ENCODE measurements at places on chromosomes 12 and 14.
A peak's percentile ranks its signal among the peaks of the same experiment; 100 is the strongest.

- no peaks in the 10 kb centered on the region for H3K27me3 ChIP-seq
- H3K36me3 ChIP-seq, result peaks cover 21% of the 10 kb centered on the region
- H3K4me3 ChIP-seq, result peak overlapping the region; percentile 64
- DNase-seq, result no peak
- peaks cover 69% of the 10 kb centered on the region for H3K4me1 ChIP-seq
Measured at GRCh38 chr14:95520346-95520745, 3.9 kb upstream of the SYNE3 start.

- no peaks in the 10 kb centered on the region for H3K4me1 ChIP-seq
- H3K27me3 ChIP-seq, result no peaks in the 10 kb centered on the region
- H3K27ac ChIP-seq, result no peak overlapping the region
- H3K36me3 ChIP-seq, result no peaks in the 10 kb centered on the region
- DNase-seq, result no peak
Measured at GRCh38 chr12:60830381-60830780, 1234.6 kb downstream of the SLC16A7 start.

GRCh38 chr12:99387661-99388060 is 259.9 kb upstream of the GARIN6 start:
- no peak for DNase-seq
- no peak overlapping the region for H3K4me3 ChIP-seq
- H3K36me3 ChIP-seq, result no peaks in the 10 kb centered on the region
- no peak overlapping the region for H3K27ac ChIP-seq
- no peaks in the 10 kb centered on the region for H3K27me3 ChIP-seq

- DNase-seq, result no peak
- no peak overlapping the region for H3K27ac ChIP-seq
- peaks cover 39% of the 10 kb centered on the region for H3K4me1 ChIP-seq
- no peak overlapping the region for H3K4me3 ChIP-seq
- H3K27me3 ChIP-seq, result no peaks in the 10 kb centered on the region
Measured at GRCh38 chr14:65286443-65286842, 126.1 kb upstream of the FUT8 start.

- no peak overlapping the region for H3K4me3 ChIP-seq
- peak overlapping the region; percentile 69 for H3K27ac ChIP-seq
- DNase-seq, result no peak
- H3K27me3 ChIP-seq, result no peaks in the 10 kb centered on the region
- no peaks in the 10 kb centered on the region for H3K36me3 ChIP-seq
Measured at GRCh38 chr12:51388069-51388799, 3.0 kb downstream of the GALNT6 start.

DNA sequence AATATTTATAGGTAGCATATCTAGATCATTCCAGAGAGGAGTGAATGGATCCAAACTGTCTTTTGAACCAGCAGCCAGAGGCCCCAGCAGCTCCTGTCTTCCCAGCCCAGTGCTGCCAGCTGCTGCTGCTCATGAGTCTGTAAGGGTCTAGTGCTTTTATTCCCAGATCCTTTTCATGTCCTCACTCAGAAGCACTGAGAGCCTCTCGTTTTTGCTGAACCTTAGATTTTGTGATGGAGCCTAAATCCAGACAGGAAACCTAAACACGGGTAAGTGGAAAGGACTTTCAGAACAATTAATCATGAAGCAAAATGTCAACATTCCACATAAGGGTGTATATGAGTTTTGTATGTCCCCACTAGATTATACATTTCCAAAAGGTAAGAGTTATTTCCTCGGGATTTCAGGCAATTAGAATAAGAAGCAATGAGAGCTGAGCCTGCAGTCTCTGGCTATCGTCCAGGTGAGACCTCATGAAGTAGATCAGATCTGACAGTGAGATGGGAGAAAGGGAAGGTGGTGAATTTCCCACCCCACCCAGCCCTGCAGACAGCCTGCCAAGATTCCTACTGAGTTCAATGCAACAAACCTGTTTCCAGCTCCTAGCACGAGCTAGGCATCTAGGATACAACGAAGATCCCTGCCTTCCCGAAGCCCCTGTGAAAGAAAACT is 84.4 kb downstream of the NINJ2 start:
- no peaks in the 10 kb centered on the region for H3K36me3 ChIP-seq
- DNase-seq, result no peak
- H3K4me1 ChIP-seq, result peaks cover 2% of the 10 kb centered on the region
- no peak overlapping the region for H3K27ac ChIP-seq
- H3K4me3 ChIP-seq, result no peak overlapping the region

- H3K36me3 ChIP-seq, result no peaks in the 10 kb centered on the region
- no peak overlapping the region for H3K4me3 ChIP-seq
- no peak overlapping the region for H3K27ac ChIP-seq
- H3K4me1 ChIP-seq, result peaks cover 3% of the 10 kb centered on the region
- DNase-seq, result no peak
Measured at GRCh38 chr14:68012871-68013270, 193.3 kb downstream of the RAD51B start.

DNA sequence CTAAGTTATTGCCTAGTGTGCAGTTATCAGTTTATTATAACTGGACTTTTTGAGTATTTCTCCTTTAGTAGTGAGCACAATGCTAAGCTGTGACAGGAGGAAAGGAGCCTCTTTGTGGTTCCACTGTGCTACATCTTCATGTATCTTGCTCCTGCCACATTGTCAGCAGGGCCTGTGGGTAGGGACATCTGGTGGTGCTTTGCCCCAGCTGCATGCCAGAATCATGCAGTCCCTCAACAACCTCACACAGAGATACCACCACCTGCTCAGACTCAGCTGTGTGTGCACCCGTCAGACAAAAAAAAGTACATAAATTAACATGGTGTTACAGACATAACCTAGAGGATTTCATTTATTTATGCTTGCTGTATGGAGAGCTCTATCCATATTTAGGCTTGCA is 51.1 kb downstream of the MIS18BP1 start:
- H3K27ac ChIP-seq, result peak overlapping the region; percentile 54
- H3K27me3 ChIP-seq, result no peaks in the 10 kb centered on the region
- DNase-seq, result no peak
- peaks cover 24% of the 10 kb centered on the region for H3K36me3 ChIP-seq

GRCh38 chr14:81371802-81372201 is 28.3 kb downstream of the STON2 start:
- no peaks in the 10 kb centered on the region for H3K4me1 ChIP-seq
- H3K4me3 ChIP-seq, result no peak overlapping the region
- peaks cover 51% of the 10 kb centered on the region for H3K27me3 ChIP-seq
- no peaks in the 10 kb centered on the region for H3K36me3 ChIP-seq
- H3K27ac ChIP-seq, result no peak overlapping the region

GRCh38 chr14:61653507-61653906 is 41.8 kb upstream of the HIF1A start:
- H3K27me3 ChIP-seq, result no peaks in the 10 kb centered on the region
- no peak for DNase-seq
- no peak overlapping the region for H3K4me3 ChIP-seq
- H3K36me3 ChIP-seq, result peaks cover 6% of the 10 kb centered on the region

DNA sequence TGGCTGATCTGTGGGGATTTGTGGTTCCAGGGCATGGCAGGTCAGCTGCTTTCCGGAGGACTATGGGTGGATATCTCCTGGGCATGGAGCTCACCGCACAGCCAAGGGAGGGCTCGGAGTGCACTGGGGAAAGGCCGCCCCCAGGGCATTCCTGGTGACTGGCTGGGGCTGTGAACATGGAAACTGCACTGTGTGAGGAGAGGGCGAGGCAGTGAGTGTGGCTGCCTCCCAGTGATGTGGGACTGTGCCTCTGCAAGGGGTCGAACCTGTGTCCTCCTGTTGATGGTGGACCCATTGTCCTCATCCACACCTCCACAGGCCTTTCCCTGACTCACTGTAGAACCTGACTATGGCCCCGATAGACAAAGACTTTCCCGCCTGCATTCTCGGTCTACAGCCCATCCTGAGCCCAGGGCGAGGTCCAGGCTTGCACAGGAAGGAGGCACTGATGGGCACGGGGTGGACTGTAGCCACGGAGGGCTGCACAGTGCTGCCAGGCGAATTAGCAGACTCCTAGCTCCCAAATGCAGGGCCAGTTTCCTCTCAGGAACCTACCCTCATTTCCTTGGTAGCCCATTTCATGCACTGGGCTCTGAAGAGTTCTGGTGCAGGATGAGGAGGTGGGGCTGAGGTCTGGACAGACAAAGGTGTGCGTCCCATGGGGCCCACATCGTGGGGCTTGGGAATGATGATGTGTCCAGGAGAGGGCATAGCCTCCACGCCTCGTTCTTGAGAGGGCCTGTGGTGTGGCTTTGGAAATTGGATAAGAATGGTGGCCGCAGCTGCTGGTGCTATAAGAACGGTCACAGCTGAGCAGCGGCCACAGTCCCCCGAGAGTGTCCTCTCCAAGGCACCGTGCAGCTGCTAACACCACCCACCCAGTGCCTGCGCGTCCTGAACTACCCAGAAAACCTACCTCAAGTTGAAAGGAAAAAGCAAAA is 415.1 kb downstream of the TMEM121 start:
- H3K27ac ChIP-seq, result no peak overlapping the region
- no peak overlapping the region for H3K4me3 ChIP-seq
- H3K27me3 ChIP-seq, result peaks cover 41% of the 10 kb centered on the region

DNA sequence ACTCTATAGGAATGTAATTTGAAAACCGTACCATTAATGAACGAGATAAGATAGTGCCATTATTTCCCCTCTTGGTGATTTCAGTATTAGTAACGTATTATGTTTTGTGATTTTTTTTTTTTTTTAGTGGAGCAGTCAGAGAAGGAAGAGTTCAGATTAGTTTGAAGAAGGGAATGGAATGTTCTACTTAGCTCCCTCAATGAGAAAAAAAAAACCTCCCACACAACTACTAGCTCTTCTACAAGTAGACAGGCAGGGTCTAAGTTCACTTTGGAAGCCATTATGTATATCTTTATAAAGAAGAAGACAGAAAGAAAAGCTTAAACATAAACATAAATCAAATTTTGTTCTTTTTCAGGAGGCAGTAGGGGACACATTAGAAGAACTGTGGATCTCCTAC is 27.3 kb downstream of the PNMA1 start:
- DNase-seq, result no peak
- H3K36me3 ChIP-seq, result peaks cover 5% of the 10 kb centered on the region
- H3K4me3 ChIP-seq, result no peak overlapping the region
- H3K27me3 ChIP-seq, result no peaks in the 10 kb centered on the region

- peaks cover 3% of the 10 kb centered on the region for H3K4me1 ChIP-seq
- H3K36me3 ChIP-seq, result peaks cover 4% of the 10 kb centered on the region
- peak overlapping the region; percentile 36 for H3K27ac ChIP-seq
Measured at GRCh38 chr12:119857041-119857591, 20.0 kb downstream of the CIT start.

- H3K36me3 ChIP-seq, result peaks cover 75% of the 10 kb centered on the region
- peak overlapping the region; percentile 89 for H3K27ac ChIP-seq
- H3K4me3 ChIP-seq, result no peak overlapping the region
- DNase-seq, result no peak
Measured at GRCh38 chr12:95499772-95500171, 25.8 kb downstream of the METAP2 start.

DNA sequence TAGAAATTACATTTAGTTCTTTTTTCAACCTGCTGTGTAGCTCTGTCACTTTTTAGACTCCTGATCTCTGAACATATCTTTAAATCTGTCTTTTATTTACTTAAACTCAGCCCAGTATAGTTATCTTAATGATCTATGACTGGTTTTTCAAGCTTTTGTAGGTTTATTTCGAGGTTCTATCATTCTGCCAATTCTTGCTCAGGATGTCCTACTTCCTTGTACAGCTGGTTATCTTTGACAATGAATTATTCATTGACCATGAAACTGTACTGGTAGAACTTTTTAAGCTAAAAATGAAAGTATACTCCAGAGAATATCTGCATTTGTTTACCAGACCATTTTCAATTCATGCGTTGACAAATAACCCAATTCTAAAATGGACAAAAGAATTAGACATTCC is 37.8 kb downstream of the TC2N start:
- peak overlapping the region; percentile 3 for H3K27ac ChIP-seq
- no peak for DNase-seq
- no peaks in the 10 kb centered on the region for H3K27me3 ChIP-seq
- peaks cover 12% of the 10 kb centered on the region for H3K36me3 ChIP-seq
- H3K4me1 ChIP-seq, result peaks cover 64% of the 10 kb centered on the region
- H3K4me3 ChIP-seq, result peak overlapping the region; percentile 5

GRCh38 chr14:95875831-95876760 is 536 bp upstream of the TUNAR start:
- no peak overlapping the region for H3K4me3 ChIP-seq
- no peak for DNase-seq
- no peaks in the 10 kb centered on the region for H3K4me1 ChIP-seq
- H3K27ac ChIP-seq, result no peak overlapping the region

DNA sequence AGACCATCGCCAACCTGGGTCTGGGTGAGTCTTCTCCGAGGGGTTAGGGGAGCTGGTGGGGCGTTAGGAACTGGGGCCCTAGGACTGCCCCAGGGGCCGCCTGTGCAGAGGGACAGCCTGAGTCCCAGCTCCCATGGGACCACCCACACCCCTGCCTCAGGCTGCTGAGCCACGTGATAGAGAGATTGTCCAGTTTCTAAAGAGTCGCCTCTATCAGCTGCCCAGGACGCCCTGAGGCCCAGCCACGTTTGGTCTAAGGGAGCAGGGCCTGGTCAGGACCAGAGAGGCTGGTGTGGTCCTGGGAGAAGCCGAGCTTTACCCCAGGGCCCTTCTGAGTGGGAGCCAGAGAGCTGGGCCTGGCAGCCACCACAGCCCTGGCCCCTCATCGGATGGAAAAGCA is 107.1 kb downstream of the LGMN start:
- no peak overlapping the region for H3K27ac ChIP-seq
- H3K4me1 ChIP-seq, result peaks cover 24% of the 10 kb centered on the region

DNA sequence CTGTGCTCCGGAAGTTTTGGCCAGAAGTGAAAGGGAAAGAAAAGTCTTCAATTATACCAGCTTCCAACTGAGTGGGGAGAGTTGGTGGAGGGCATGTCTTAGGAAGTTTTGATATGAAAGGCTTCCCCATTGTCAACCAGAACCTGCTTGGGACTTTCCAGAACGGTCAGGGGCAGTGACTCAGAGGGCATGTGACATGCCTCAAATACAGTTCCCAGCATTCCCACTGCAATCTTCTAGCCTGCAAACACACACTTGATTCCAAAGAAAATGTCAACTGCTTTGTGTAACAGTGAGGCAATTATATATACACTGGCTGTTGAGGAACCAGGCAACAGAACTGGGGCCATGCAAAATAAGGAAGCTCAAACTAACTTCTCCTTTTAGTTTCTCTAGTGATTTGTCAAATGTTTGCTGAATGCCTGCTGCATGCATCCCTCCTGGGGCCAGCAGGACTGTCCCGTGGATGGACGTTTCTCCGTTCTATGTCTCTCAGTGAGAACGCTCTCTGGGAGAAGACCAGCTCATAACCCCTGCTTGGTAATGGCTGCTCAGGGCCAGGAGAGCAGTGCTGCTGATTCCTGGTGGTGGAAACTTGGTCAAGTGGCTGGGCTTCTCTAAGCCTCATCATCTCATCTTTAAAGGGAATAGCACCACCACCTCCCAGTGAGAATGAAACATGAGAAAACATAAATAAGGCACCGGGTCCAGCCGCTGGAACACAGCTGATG is 18.3 kb downstream of the SLC25A47 start:
- no peaks in the 10 kb centered on the region for H3K27me3 ChIP-seq
- H3K36me3 ChIP-seq, result peaks cover 22% of the 10 kb centered on the region
- H3K27ac ChIP-seq, result no peak overlapping the region

GRCh38 chr12:89087149-89087825 is 265.0 kb downstream of the DUSP6 start:
- no peaks in the 10 kb centered on the region for H3K4me1 ChIP-seq
- H3K27ac ChIP-seq, result no peak overlapping the region
- H3K4me3 ChIP-seq, result no peak overlapping the region
- no peak for DNase-seq
- H3K36me3 ChIP-seq, result no peaks in the 10 kb centered on the region
- H3K27me3 ChIP-seq, result peaks cover 36% of the 10 kb centered on the region

- H3K27ac ChIP-seq, result no peak overlapping the region
- DNase-seq, result no peak
- no peak overlapping the region for H3K4me3 ChIP-seq
- peaks cover 21% of the 10 kb centered on the region for H3K27me3 ChIP-seq
- no peaks in the 10 kb centered on the region for H3K4me1 ChIP-seq
- no peaks in the 10 kb centered on the region for H3K36me3 ChIP-seq
Measured at GRCh38 chr14:51609251-51609954, 42.3 kb upstream of the FRMD6 start.

Data from effector memory CD8-positive, alpha-beta T cell (primary cell).